ENCODE measurements at places on chromosomes 4 and X.

- no peak for DNase-seq
Observed at GRCh38 chrX:41889317-41890025, 33.9 kb downstream of the CASK start.

DNA sequence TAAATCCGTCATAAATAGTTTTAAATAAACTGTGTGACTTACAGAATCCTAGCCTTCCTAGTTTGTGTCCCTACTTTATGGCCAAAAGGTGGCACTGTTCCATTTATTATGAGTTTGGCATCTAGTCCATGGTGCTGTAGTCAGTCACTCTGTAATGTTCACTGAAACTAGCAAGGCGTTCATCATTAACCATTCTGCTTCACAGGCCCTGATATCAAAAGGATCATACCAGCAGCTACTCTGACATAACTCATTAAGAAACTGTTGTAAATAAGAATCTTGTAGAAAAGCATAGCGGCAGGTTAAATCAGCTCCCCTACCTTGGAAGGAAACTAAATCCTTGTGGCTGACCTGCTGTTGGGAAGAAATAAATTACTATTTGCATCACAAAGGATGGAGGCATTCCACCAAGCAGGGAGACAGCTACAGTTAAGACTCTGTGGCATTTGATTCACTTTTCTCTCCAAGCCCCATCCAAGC, 919.6 kb upstream of the DIAPH2 start:
- peak; percentile 25 for DNase-seq

- no peak for DNase-seq
Observed at GRCh38 chr4:122963216-122963615, 40.8 kb upstream of the NUDT6 start.

DNA sequence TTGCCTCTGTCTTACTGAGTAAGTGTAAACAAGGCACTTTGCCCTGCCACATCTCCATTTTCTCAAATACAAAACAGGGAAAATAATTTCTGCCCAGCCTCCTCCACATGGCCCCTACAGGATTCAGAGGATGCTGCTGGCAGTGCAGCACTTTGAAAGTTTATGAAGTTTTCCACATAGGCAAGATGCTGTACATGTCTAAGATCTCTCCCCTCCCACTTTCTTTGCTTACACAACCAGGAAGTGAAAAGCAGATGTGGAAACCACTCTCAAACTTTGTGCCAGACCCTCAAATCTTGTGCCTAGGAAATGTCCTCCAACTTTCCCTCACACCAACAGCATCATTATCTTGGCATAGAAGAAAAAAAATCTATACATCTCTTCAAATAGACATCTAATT, 257.0 kb upstream of the LDB2 start:
- no peak for DNase-seq

GRCh38 chr4:111997785-111998184, 147.5 kb upstream of the FAM241A start:
- DNase-seq: no peak

- no peak for DNase-seq
Observed at GRCh38 chr4:68904786-68905185, 46.8 kb downstream of the UGT2A3 start.

- DNase-seq: no peak
Observed at GRCh38 chr4:41432219-41432618, 105.7 kb upstream of the LIMCH1 start.

DNA sequence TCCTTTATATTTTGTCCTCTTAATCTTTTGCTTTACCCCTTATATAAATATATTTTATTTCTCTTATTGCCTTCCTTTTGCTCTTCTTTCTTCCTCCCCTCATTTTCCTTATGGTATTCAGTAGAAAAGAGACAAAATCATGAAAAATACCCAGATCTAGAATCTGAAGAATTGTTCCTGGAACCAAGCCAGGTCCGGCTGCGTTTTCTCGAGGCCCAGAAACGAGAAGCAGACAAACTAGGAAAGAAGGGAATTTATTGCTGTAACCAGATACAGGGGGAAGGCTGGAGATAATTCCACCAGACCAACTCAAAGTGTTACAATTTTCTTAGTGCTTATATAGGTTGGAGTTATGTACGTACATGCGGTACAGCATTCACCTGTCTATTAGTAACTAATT, 328.7 kb downstream of the GABRG1 start:
- DNase-seq: peak; percentile 14

GRCh38 chr4:182937268-182938204, 20.4 kb upstream of the DCTD start:
- no peak for DNase-seq

- no peak for DNase-seq
Observed at GRCh38 chrX:154654925-154655324, 1.5 kb upstream of the CTAG2 start.

DNA sequence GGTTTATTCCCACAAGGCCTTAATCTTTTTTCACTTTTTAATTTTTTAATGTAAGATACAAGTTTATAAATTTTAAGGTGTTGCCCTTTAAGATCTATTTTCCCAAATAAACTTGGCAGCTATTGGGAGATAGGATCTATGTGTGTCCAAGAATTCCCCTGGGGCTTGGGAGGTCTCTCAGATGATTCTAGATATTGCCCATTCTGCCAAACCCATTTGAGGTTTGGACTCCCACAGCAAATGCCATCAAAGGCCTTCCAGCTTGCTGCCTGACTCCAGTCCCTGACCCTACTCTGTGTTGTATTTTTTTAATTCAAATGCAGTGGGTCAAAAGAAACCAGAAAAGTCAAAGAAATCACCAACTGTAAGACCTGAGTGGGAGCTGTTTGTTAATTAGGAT, 120.0 kb upstream of the CHRDL1 start:
- no peak for DNase-seq

- peak; percentile 33 for DNase-seq
Observed at GRCh38 chr4:82753725-82754410, 44.7 kb downstream of the SCD5 start.

GRCh38 chr4:12499693-12500092, 984.4 kb downstream of the RAB28 start:
- DNase-seq: no peak

DNA sequence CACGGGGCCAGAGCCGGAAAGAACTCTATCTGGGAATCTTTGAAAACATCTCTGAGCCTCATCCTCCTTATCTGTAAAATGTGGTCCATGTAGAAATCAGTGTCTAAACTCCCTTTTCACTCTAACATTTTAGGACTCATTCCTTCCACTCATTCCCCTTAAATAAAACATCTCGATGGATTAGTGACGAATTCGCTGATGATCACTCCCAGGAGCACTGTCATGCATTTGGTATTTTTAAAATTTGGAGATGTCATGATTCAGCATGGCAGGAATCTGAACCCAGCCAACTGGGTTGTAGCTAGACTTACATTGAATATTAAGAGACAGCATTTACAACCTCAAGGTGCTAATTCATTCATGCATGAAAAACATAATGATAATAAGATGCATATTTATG, 88.1 kb downstream of the SPANXN3 start:
- DNase-seq: no peak

GRCh38 chr4:123649645-123650391, 253.2 kb downstream of the SPRY1 start:
- DNase-seq: peak; percentile 80

- no peak for DNase-seq
Observed at GRCh38 chrX:112233164-112233563, 150.6 kb upstream of the TRPC5 start.

DNA sequence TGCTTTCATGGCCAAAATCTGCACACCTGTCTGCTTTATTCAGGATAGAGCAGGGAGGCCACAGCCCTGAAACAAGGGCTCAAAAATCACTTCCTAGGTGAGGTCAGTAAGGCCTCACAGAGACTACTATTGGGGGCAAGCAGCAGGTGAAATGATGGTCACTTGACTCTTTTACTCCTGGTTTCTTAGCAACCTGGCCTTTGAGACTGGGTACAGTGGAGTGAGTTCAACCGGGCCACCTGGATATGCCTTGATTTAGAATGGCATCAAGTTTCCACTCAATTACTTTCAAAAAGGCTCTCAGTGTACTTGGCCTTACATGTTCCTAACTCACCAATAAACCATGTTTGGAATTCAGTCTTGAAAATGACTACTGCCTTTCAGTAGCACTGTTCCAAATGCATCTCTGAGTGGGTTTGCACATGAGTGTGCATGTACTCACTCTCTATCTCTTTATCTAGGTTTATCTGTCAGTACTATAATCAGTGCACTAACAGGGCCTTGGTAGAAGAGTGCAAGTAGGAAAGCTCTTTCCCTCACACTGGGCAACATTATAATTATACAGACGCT, 388.2 kb downstream of the OPHN1 start:
- DNase-seq: no peak

All from femur (tissue), 1 donor.